Activated naive CD8-positive, alpha-beta T cell treated with anti-CD3 and anti-CD28 coated beads for 36 hours (primary cell): ENCODE measurements at places on chromosomes 12 and 14. TPM values are rescaled to one million over a fixed set of nuclear protein-coding genes. Genes with fewer than 3 reads are reported as not detected.

DNA sequence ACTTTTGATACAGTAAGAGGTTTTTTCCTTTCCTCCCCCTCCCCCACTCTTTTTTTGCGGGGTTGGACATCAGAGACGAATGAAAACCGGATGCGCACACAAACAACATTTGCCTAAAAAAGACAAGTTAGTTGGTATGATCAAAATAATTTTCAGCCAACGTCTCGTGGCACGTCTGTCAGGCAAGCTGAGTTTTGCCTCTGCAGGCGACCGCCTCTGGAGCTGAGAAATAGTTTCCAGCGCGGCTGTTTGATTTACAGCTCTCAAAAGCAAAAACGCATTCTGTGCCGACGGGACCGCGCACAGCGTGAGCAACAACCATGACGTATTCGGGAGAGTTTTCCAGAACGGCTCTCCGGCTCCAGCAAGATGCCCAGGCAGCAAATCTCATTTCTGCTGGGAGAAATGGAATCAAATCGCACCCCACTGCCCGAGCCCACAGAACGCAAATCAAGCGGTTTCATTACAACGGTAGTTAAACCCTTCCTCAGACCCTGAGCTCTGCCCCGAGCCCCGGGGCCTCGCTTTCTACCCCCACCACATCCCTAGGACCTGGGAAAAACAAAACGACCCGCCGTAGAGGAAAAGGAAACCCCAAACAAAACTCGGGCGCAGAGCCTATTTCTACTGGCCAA lies 14.2 kb upstream of the CALM1 start:
- peak; percentile 76 for DNase-seq

- DNase-seq, result no peak
Measured at GRCh38 chr14:36518586-36519430, 1.2 kb downstream of the NKX2-1 start.

DNA sequence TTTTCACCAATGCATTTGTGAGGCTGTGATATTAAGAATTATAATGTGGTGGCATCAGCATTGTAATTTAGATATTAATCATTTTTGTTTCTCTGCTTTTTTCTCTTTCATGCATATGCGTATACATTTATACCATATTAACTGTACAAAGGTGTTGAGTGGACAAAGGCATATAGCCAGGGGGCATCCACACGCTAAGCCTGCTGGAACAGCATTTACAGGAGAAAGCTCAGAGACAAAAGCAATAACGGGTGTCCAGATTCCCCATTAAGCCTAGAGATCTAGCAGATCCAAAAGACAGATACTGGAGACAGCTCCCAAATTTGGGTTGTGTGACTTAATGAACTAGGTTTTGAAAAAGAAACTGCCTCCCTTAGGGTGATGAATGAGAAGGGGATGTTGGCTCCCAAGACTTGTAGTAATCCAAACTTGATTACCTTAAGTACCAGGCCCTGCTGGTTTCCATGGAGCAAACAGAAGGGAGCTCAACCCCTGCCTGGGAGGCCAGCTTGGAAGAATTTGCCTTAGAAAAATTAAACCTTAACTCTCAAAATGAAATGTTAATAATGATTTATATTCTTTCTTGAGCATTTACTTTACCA lies 181.9 kb downstream of the SLC6A15 start:
- DNase-seq, result no peak

DNA sequence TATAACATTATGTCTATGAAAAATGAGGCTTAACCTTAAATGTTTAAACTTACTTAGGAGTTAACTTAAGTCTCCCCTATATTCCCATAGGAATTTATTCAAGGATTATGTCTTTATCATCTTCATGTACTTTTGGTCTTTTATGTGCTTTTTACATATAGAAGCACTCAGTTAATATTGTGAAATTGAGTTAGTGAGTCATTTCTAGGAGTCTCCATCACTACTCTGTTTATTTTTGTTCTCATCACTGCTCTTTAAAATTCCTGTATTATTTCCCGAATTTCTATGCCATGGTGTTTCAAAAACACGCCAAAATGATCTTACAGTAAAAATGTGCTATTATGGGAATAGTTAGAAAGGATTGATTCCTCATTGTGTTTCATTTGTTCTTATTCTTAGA lies 31.6 kb downstream of the TBC1D15 start:
- DNase-seq, result no peak

SYNDIG1L gene
- total RNA-seq, result not detected

DNA sequence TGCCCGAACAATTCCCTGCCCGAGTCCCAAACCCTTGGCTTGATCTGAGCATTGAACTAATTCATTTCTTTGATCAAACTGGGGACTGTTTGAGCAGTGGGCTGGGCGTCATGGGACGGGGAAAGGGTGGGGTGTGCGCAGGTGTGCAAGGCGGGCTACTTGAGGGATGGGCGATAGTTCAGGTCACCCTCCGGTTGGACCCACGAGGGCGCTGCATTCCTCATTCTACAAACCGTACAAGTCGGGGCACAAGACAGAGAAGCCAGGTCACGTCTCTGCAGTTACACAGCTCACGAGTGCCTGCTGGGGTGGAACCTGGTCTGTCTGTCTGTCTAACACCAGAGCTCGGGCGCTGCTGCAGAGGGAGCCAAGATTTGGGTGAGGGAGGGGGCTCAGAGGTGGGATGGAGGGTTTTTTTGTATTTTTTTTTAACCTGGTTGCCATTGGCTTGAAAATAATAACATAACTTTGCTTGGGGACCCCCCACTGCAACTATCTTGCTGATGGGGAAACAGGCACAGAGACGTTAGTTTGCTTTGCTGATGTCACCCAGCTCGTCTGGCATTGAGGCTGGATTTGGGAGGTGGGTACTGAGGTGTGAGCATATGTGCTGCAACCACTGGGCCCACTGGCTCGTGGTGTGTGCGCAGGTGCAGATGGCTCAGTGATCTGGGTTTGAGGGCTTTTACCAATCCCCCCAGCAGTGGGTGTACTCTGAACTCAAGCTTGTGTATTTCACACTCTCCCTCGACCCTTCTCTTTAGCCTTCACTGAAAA lies 7.6 kb upstream of the RTL1 start:
- DNase-seq, result no peak

GRCh38 chr14:81313775-81314429 lies 86.2 kb downstream of the STON2 start:
- no peak for DNase-seq

- DNase-seq, result no peak
Measured at GRCh38 chr14:85531587-85532373, 1.8 kb downstream of the FLRT2 start.
